AG08395 (cell line): ENCODE measurements at places on chromosomes 1 and 21.

GRCh38 chr1:43843684-43844083, 89.9 kb upstream of the ARTN start:
- DNase-seq, result no peak

DNA sequence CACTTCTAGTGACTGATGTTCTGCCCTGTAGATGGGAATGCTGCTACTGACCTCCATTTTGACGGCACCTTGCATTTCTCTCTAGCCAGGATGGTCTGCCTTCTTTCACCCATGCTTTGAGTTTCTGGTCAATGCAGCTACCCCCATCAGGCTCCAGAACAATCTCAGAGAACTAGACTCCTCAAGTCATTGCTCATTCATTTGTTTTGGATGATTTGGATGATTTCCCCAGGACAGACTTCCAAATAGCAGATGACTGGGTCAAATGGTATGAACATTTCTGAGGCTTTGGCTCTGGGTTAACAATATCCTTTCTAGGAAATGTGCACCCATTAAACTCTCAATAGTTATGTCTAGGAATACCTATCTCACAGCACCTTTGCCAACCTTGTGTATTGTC, 63.9 kb downstream of the CSMD2 start:
- DNase-seq, result peak; percentile 84

GRCh38 chr1:214476229-214476985, 75.0 kb downstream of the PTPN14 start:
- DNase-seq, result no peak

GRCh38 chr1:164716992-164717703, 158.2 kb downstream of the PBX1 start:
- peak; percentile 74 for DNase-seq

- no peak for DNase-seq
Measured at GRCh38 chr1:209993061-209993830, 55.2 kb downstream of the SYT14 start.

DNA sequence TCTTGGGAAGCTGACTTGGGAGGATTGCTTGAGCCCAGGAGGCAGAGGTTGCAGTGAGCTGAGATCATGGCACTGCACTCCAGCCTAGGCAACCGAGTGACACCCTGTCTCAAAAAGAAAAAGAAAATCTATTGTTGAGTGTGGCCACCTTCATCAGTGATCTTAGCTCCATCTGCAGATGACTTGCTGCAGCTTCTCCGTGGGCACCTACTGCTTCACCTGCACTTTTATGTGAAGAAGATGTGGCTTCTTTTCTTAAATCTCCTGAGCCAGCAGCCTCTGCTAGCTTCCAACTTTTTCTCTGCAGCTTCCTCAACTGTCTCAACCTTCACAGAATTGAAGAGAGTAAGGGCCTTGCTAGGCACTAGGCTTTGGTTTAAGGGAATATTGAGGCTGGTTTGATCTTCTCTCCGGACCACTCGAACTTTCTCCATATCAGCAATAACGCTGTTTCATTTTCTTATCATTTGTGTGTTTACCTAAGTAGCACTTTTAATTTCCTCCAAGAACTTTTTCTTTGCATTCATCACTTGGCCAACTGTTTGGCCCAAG, 28.0 kb downstream of the AGPAT3 start:
- DNase-seq, result no peak

- peak; percentile 69 for DNase-seq
Measured at GRCh38 chr1:155086128-155086741, 7.6 kb downstream of the EFNA3 start.

GRCh38 chr1:216175714-216176113, 247.5 kb downstream of the USH2A start:
- no peak for DNase-seq

DNA sequence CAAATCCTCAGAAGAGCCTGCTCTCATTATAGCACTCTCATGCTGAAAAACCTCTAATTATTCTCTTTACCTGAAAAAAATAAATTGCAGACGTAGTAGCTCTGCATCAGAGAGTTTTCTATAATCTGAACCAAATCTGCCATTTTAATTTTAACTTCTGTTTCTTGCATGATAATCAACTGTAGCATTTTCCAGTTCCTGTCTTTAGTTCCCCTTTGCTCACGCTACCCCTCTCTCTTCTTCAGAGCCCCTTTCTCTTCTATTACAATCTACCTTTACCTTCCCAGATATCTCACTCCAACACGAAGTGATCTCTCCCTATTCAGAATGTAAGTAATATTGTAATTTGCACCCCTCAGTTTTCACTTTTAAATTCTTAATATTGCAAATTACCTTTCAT, 31.4 kb downstream of the FMO1 start:
- DNase-seq, result no peak

GRCh38 chr1:223350361-223350908, 13.5 kb downstream of the SUSD4 start:
- DNase-seq, result no peak

- no peak for DNase-seq
Measured at GRCh38 chr1:167524651-167525050, 6.3 kb upstream of the CD247 start.

- peak; percentile 73 for DNase-seq
Measured at GRCh38 chr1:43912607-43913006, 21.0 kb upstream of the ARTN start.

GRCh38 chr1:43049481-43049880, 90.8 kb upstream of the SLC2A1 start:
- no peak for DNase-seq

GRCh38 chr1:14037101-14037847, 337.3 kb downstream of the PRDM2 start:
- DNase-seq, result no peak

GRCh38 chr21:38712071-38712470, 93.7 kb upstream of the ETS2 start:
- DNase-seq, result peak; percentile 71

DNA sequence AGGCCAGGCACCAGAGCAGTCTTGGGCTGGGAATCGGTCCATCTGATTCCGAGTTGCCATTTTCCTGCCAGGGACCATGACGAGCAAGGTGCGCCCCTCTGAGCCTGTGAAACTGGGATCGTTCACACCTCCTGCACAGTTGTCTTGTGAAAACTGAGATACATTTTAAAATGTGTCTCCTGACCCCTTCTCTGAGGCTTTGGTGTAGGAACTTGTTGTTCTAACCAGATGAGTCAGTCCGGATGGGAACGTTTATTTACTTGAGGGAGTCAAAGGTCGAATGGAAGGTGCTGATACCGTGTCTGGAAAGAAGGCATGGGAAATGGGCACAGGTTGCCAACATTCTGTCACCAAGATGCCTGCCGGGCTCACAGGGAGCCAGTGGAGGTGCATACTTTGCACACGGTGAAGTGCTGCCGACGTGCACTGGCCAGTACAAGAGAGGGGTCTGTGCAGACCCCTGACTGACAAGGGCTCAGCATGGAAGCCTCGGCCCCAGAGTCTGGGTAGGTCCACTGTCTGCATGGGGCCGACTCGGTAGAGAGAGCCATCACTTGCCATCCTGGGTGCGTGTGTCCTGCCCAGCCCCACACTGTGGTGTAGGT, 7.4 kb upstream of the KCNN3 start:
- no peak for DNase-seq

DNA sequence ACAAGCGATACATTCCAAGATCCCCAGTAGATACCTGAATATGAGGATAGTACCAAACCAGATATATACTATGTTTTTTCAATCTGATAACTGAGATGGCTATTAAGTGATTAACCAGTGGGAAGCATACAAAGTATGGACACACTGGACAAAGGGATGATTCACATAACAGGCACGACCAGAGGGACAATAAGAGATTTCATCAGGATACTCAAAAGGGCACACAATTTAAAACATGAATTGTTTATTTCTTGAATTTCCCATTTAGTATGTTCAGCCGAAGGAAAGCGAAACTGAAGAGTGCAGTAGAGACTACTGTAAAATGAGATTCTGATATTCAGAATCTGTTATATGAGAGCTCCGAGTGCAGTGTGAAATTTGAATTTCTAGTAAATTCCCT, 10.6 kb downstream of the ZZZ3 start:
- DNase-seq, result peak; percentile 11

DNA sequence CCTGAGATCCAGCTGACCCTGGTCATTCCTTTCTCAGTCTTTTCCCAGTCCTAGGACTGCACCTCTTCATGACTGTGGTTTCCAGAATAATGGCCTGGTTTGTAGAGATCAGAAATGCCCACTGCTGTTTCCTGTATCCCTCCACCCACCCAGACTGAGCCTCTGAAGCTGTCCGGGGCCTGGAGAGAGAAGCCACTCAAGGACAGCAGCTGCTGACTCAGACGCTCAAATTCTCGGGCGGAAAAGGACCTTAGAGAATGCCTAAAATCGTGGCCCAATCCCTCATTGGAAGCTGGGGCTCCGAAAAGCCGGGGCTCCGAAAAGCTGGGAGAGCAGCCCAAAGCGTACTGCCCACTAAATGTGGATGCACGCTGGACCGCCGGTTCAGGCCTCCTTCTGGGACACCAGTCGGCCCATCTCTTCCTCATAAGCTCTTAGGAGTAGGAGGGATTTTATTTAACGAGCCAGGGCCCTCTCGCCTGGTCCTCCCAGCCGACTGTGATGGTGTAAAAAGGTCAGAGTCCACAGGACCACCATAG, 7.8 kb upstream of the GPR61 start:
- no peak for DNase-seq

GRCh38 chr1:226562989-226563388, 14.4 kb downstream of the STUM start:
- DNase-seq, result no peak

- peak; percentile 59 for DNase-seq
Measured at GRCh38 chr21:36330904-36331303, 10.9 kb downstream of the MORC3 start.

- no peak for DNase-seq
Measured at GRCh38 chr1:67988066-67988465, 62.4 kb downstream of the DIRAS3 start.

DNA sequence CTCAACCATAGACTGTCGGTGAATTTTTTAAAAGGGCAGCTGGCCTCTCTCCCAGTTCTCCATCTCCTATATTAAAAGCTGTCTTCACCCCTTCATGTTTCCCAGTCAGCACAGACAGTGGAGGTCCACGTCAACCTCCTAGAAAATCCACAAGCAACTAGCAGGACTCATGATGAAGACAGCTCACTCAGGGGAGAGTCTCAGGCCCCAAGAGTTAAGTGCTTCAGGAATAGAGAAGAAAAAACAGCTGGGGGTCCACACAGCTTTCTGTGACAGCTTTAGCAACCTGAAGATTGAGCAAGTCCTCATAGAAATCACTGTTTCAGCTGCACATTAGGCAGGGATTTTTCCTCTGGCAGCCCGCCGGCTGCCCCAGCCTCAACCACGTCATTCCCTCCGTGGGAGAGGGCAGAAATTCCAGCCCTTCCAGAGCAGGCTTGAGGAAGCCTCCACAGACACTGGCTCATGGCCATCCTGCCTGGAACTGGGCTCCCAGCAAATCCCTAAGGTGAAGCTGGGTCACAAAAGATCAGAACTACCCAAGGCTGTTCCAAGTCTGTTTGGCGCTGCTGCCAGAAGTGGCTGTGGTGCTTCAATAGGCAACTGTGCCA, 15.2 kb downstream of the GPR161 start:
- DNase-seq, result peak; percentile 97

GRCh38 chr1:81799939-81800694, 617 bp upstream of the ADGRL2 start:
- peak; percentile 52 for DNase-seq

DNA sequence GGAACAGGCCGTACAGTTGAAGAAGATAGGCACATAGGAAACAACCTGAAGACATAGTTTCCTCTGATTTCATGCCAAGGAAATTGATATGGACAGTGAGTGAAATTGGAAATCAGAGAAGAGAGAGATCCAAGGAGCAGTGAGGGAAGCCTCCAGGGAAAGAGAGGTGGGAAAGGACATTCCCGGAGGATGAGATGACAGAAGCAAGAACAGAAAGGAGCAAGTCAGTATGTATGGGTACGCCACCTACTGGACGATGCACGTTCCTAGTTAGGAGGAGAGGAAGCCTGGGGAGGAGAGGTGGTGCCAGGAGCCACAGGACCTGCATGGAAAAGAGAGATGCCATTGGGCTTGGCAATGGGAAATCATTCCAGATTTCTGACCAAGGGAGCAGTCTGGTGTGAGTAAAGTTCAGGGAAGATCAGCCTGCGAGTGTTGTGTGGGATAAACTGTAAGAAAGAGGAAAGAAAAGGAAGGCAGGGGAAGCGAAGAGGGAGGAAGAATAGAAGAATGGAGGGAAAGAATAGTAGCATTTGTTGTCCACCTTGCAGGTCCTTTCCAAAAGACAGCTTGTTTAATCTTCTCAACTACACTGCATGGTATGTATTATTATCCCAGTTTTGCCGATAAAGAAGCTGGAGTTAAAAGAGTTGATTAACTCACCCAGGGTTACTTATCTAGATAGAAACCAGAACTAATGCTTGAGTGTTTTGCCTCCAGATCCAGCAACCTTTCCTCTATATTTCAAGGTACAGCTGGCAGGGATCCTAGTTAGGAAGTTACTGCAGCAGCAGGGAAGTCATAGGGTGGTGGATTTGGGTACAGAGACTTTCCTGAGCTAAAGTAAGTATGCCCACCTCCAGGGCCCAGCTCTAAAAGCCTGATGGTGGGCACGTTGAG, 27.4 kb downstream of the C1orf116 start:
- peak; percentile 75 for DNase-seq

DNA sequence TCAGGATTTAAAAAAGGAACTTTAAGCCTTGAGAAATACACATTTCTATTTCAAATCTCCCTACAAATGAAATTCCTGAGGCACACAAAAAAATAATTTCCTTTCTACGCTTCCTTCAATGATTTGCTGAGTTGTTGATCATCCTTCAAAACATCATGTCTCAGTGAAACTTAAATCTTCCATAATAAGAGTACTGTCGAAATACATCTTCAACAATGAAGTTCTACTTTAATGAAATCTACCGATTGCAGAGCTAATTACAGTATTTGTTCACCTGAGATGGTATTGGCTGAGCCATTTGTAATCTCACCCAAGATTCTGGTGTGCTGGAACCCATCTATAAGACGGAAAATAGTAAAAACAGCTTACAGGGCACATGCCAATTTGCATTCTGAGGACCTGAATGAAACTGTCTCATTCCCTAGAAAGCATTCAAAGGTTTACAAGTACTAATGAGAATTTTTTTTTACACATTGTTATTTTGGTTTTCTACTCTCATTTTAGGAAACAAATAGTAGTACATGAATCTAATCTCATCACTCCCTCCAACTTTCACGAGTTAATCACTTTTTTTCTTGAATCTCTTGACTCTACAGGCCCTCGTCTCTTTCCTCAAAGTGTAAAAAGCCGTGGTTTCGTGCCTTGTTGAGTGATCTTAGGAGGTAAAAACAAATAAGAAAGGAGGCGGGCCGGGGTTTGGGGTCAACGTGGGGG, 1.1 kb downstream of the CHML start:
- DNase-seq, result no peak

- peak; percentile 19 for DNase-seq
Measured at GRCh38 chr1:221704306-221704705, 37.6 kb downstream of the DUSP10 start.

DNA sequence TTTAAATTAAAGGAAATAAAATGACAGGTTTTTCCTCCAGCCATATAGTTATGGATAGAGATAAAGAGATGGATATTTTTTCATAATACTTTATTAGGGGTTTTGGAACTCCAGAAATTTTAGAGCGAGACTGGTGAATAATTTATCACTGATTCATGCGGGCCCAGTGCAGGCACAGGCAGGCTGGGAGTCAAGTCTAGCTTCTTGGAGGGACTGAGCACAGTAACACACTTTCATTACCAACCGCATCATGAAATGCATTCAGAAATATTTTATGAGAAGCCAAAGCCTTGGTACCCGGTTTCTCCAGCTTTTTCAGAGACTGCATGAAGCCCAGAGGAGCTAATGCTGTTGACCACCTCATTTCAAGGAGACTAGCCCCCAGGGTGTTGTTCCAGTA, 215.6 kb downstream of the TNR start:
- no peak for DNase-seq
